Airway epithelial cell (primary cell): ENCODE measurements at places on chromosomes 3 and 15. TPM values are rescaled to one million over a fixed set of nuclear protein-coding genes. Genes with fewer than 3 reads are reported as not detected.

The RNU5B-1 gene
- not detected in 2 replicates for total RNA-seq

The BUB1B gene
- total RNA-seq: 20.2 and 20.3 TPM in 2 replicates

The ADPRH gene
- 0.46 and 1.2 TPM in 2 replicates for total RNA-seq

The WWTR1 gene
- 35.9 and 48.5 TPM in 2 replicates for total RNA-seq

The ISG20 gene
- total RNA-seq: 8.8 and 14.3 TPM in 2 replicates

The ILDR1 gene
- 1.7 and 1.9 TPM in 2 replicates for total RNA-seq

The CKMT1A gene
- 195 and 240 TPM in 2 replicates for total RNA-seq

The TRIM69 gene
- total RNA-seq: 3.3 and 4.8 TPM in 2 replicates

The NMNAT3 gene
- total RNA-seq: 1.2 and 2.5 TPM in 2 replicates

The BCL2A1 gene
- 0.35 and 2.0 TPM in 2 replicates for total RNA-seq

The FRMD4B gene
- 18.3 and 32.4 TPM in 2 replicates for total RNA-seq

The NGLY1 gene
- total RNA-seq: 14.2 and 16.2 TPM in 2 replicates

The BFSP2 gene
- total RNA-seq: not detected in 2 replicates

The TM2D3 gene
- total RNA-seq: 15.4 and 21.3 TPM in 2 replicates

The TM4SF1 gene
- 147 and 251 TPM in 2 replicates for total RNA-seq

The HHLA2 gene
- not detected in 2 replicates for total RNA-seq

The LNP1 gene
- 2.6 and 3.1 TPM in 2 replicates for total RNA-seq

The TBC1D23 gene
- total RNA-seq: 17.4 and 19.3 TPM in 2 replicates
